ENCODE measurements at places on chromosomes 6 and 20. TPM values are rescaled to one million over a fixed set of nuclear protein-coding genes. Genes with fewer than 3 reads are reported as not detected.

NCOA6 gene
- total RNA-seq: 3.3 TPM

NRSN1 gene
- total RNA-seq: not detected

GABBR1 gene
- 13.1 TPM for total RNA-seq

OOEP gene
- not detected for total RNA-seq

RIPPLY2 gene
- total RNA-seq: not detected

PIGU gene
- 8.4 TPM for total RNA-seq

EPB41L1 gene
- 39.8 TPM for total RNA-seq

MTRF1L gene
- total RNA-seq: 14.3 TPM

LRP11 gene
- total RNA-seq: 130 TPM

ADTRP gene
- 4.9 TPM for total RNA-seq

CFB gene
- 28.8 TPM for total RNA-seq

WFDC5 gene
- not detected for total RNA-seq

MCCD1 gene
- not detected for total RNA-seq

LPA gene
- total RNA-seq: not detected
